ENCODE measurements at places on chromosomes 7 and 10.
A peak's percentile ranks its signal among the peaks of the same experiment; 100 is the strongest.

- no peak for DNase-seq
These were observed 4.6 kb upstream of the FAM170B start for GRCh38 chr10:49138361-49138891.

GRCh38 chr10:71243756-71244395 is 31.5 kb downstream of the UNC5B start:
- no peak for DNase-seq

DNA sequence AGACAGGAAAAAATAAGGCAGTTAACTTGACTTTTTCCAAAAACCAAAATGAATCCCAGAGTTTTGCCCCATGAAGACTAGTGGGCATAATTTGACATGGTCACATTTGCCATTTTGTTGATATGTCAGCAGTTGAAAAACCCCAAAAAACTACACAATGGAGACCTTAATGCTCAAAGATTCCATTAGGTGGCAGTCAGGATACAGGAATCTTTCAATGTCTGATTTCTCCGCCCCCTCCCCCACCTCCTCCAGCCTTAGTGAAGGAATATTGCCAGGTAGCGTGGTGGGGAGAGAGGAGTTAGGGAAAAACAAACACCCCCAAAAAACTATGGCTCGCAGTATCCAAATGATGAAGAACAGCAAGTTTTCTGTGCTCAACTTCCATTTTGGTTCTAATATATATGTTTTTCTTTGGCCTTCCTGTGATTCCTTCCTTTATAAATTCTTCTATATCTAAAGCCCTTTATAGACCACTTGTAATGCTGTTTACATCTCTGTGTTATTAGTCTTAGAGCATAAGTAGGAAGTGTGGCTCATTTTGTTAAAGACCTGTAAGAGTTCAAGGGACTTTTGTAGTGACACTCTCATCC is 6.7 kb upstream of the SMNDC1 start:
- DNase-seq: peak; percentile 7

DNA sequence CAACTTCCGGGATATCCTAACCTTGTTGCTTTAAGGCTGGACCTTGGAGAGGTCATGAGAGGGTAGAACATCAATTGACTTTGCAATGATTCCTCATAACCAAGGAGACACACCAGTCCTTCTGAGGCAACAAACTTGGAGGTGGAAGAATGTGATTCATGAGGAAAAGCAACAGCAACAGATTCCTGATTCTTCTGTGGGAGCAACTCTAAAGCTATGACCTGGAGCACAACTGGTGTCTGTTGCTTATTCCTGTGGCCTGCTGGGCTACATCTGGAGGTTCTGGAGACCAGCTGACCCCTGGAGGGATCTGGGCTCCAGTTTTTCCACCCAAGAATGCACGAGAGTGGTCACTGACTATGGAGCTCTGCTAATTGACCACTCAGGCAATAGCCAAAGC is 116.6 kb downstream of the CREB5 start:
- DNase-seq: no peak

- no peak for DNase-seq
These were observed 29.9 kb upstream of the DDX50 start for GRCh38 chr10:68871105-68871711.

DNA sequence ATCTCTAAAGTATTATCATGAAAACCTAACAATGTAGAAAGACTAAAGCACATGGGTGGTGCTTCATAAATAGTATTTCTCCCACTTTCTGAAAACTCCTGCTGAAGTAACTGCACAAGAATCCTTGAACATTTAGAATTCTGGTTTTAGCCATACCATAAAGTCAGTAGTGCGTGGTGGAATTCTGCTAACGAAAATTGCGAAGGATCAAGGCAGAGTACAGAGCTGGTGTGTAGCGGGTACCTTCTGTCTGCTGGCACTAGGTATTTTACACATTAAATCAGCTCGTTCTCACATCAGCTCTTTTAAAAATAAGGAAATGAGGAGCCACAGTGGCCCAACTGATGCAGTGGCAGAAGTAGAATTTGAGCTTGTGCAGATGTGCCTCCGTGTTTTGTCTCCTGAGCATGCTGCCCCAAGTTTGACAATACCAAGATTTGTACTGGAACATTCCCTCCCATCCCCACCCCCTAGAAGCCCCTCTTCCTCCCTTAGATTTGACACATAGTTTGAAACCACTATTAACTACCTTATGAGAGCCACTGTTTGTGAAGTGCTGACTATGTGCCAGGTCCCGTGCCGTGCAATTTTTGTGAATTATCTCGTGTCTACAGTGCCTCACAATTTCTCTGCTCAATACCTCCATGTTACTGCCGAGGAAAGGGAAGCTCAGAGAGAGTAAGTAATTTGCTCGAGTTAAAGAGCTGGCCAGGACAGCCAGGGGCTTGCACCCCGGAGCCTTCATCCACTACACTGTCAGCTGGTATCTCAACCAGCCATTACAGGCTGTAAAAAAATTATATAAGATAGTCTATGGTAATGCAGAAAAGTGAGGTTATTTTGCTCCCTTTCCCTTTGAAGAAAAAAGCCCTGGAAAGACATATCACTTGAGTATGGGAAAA is 66.9 kb downstream of the EGFR start:
- no peak for DNase-seq

- DNase-seq: no peak
These were observed 528.8 kb upstream of the PCDH15 start for GRCh38 chr10:55329796-55330195.

- DNase-seq: no peak
These were observed 5.0 kb downstream of the NEBL start for GRCh38 chr10:20892011-20892585.

- DNase-seq: no peak
These were observed 101.5 kb downstream of the ARHGAP22 start for GRCh38 chr10:48503293-48503911.
